Testis (tissue), 5 donors: ENCODE measurements at places on chromosomes 3 and 15.
A peak's percentile ranks its signal among the peaks of the same experiment; 100 is the strongest.

- DNase-seq, result no peak
Observed at GRCh38 chr3:21356402-21356801, 394.6 kb downstream of the ZNF385D start.

- no peak for DNase-seq
Observed at GRCh38 chr3:89474333-89475130, 367.1 kb downstream of the EPHA3 start.

DNA sequence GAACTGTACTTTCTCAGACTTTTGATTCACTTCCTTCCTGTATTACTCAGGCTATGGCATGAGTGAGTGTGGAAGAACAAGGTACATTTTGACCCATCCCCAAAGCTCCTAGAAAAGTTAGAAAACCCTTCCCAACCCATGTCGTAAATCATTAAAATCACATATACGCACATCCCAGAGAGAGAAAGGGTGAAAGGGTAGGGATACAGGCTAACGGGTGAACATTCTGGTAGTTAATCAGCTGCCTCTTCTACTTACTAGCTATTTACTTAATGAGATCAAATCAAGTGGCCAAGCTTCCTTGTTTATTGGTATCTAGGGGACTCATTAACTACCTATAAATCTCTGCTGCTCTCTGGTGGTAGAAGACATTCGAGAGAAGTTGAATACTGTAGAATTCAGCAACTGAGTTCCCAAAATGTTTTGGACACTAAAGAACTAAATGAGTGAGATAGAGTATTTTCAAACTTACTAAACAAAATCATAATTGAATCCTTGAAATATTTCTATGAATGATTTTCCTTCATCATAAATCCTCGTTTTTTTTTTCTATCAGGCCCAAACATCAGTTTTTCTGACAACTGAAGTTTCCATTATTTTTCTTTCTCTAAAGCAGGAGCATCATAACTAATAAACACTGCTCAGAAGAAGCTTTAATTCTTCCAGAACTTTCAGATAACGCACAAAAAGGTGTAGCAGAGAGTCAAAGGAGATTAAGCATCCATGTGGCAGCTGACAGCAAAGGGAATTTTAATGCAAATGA, 124.2 kb downstream of the IMPG2 start:
- DNase-seq, result no peak

DNA sequence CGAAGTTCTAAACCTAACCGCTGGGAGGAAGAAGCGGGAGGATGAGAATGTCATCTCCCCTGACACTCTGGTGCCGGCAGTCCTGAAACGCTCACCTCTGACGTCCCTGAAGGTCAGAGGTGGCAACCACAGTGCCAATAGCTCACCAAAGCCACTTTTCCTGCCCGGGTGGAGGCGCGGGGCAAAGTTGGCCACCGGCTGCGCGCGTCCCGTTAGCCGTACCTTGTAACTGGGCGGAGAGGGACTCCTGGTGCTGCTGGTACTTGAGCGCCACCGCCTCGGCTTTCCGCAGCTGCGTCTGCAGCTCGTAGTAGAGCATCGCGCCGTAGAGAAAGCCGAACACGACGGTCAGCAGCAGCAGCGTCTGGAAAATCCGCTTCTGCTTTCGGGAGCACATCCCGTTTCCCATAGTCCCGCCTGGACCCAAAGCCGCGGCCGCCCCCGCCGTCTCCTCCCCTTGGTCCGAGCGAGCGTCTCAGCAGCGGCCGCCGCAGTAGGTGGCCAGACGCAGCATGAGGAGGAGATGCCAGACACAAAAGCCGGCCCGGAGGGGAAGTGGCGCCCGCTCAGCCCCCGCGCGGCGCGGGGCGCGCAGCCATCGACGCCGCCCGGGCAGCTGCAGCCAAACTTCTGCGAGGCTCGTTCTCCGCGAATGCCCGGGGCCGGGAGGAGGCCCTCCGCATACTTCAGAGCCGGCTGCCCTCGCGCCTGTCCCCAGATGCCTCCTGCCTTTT, 680 bp downstream of the GOLIM4 start:
- DNase-seq, result peak; percentile 50

GRCh38 chr15:66838671-66839239, 136.7 kb downstream of the SMAD6 start:
- DNase-seq, result no peak

GRCh38 chr15:100651253-100651652, 48.9 kb downstream of the ASB7 start:
- DNase-seq, result no peak

- no peak for DNase-seq
Observed at GRCh38 chr3:44999782-45000181, 23.7 kb downstream of the EXOSC7 start.

- no peak for DNase-seq
Observed at GRCh38 chr3:189967254-189967865, 153.3 kb downstream of the P3H2 start.

DNA sequence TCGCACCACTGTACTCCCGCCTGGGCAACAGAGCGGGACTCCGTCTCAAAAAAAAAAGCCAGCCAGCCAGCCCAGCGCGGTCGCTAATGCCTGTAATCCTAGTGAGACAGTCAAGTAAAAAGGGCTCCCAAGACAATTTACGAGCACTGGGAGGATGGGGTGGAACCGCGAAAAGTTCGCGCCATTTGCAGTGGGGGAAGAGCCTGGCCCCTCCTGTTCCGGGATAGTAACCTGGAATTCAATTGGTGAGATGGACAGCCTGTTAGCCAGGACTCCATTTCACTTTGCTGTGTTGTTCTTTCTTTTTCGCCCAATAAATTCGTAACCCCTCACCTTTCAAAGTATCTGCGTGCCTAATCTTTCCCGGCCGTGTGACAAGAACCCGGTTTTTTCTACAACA, 19.5 kb downstream of the SLC4A7 start:
- peak; percentile 31 for DNase-seq

- DNase-seq, result peak; percentile 45
Observed at GRCh38 chr15:39801641-39802309, 19.1 kb upstream of the FSIP1 start.

DNA sequence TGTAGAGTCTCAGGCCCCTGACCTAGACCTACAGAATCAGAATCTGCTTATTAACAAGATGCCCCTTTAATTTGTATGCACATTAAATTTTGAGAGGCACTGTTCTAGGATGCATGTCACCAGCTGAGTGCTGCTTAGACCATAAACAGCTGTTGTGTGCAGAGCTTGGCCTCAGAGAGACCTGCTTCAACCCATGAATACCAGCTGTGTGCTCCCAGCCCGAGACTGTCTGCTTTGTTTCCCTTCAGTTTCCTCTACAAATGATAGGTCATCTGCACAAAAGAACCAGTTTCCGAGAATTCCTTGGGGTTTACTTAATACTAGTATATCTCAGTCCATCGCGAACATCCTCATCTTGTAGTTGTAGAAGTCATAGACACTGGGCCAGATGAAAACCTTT, 158.5 kb upstream of the PFN2 start:
- no peak for DNase-seq

GRCh38 chr15:81853150-81853748, 192.6 kb downstream of the MEX3B start:
- DNase-seq, result no peak

DNA sequence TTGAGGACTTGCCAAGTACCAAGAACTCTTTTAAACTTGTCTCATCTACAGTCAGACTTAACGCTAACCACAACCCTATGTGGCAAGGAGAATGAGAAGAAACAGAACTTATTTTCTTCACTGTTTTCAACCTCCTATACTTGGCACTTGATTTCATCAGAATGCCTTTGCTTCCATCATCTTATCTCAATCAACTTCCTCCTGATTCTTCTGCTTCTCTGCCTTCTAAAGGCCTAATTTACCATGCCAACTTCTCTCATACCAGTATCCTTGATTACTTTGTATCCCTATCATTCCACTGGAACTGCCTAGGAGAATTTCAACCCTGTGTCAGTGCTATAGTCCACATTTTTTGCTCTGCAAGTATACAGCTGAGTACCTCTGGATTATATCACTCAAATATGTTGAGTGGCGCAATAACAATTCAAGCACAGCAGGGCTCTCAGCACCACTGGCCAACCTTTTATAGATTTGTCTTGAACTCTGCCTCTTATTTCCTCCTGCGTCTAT, 413.6 kb downstream of the ROBO1 start:
- DNase-seq, result no peak

DNA sequence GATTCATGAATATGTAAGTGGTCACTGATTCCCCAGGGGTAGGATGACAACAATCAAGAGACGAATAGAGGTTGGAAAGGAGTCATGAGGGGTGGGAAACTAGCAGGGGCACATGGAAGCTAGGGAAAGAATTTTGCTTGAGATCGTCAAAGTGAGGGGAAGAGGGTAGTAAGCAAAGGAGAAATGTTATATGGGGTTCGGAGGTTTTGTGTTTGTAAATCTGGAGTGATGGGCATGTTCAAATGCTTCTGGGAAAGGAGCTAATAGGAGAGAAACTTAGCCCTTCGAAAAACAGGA, 7.9 kb downstream of the RPL14 start:
- no peak for DNase-seq

- DNase-seq, result no peak
Observed at GRCh38 chr3:183244981-183245476, 8.0 kb upstream of the B3GNT5 start.

DNA sequence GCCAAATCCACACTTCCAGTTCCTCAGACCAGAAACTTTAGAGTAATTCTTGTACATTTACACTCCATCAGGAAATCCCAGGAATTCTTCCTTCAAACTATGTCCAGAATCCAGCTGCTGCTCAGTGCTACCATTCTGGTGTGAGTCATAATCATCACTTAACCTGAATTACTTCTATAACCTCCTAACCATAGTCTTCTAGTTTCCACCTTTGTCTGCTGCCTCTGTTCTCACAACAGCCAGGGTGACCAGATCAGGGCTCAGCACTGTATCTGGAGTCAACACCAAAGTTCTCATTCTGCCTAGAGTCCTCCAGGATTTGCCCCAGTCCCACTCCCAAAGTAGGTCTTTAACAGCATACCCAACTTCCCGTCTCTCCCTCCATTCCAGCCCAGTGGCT, 3.4 kb downstream of the CLDND1 start:
- no peak for DNase-seq
